ENCODE measurements at places on chromosomes 2 and 18. TPM values are rescaled to one million over a fixed set of nuclear protein-coding genes. Genes with fewer than 3 reads are reported as not detected.

LIMS4 gene
- total RNA-seq: 10.8 TPM

GPR39 gene
- total RNA-seq: 5.3 TPM

EDAR gene
- 0.68 TPM for total RNA-seq

CCDC148 gene
- total RNA-seq: 1.5 TPM

KCNE4 gene
- total RNA-seq: 1.0 TPM

C1GALT1C1L gene
- total RNA-seq: 0.91 TPM

RNF144A gene
- 27.9 TPM for total RNA-seq

ACMSD gene
- total RNA-seq: not detected

- no peak overlapping the region for H3K27ac ChIP-seq
- no peaks in the 10 kb centered on the region for H3K36me3 ChIP-seq
- DNase-seq: no peak
- no peak overlapping the region for H3K4me3 ChIP-seq
- H3K4me1 ChIP-seq: no peaks in the 10 kb centered on the region
- no peaks in the 10 kb centered on the region for H3K27me3 ChIP-seq
Observed at GRCh38 chr2:213315168-213315876, 31.1 kb downstream of the SPAG16 start.

DNA sequence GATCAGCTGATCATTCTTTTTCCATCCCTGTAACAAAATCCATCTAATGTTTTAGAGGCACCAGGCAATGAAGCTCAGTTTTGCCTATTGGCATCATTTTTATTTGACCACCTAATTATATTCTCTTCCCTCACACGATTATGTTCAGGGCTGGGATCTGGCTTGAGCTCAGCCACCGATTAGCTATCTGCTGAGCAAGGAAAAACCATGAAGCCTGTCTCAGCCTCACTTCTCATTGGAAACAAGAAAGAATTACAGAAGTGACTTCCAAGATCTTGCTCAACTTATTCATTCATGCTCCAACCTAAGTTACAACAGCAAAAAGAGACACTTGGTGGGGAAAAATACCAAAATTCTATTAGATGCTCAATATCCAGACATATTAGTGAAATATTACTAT is 139.0 kb upstream of the SH3BP4 start:
- H3K27ac ChIP-seq: no peak overlapping the region
- H3K4me3 ChIP-seq: no peak overlapping the region
- H3K4me1 ChIP-seq: no peaks in the 10 kb centered on the region
- H3K27me3 ChIP-seq: peaks cover 2% of the 10 kb centered on the region
- no peak for DNase-seq

DNA sequence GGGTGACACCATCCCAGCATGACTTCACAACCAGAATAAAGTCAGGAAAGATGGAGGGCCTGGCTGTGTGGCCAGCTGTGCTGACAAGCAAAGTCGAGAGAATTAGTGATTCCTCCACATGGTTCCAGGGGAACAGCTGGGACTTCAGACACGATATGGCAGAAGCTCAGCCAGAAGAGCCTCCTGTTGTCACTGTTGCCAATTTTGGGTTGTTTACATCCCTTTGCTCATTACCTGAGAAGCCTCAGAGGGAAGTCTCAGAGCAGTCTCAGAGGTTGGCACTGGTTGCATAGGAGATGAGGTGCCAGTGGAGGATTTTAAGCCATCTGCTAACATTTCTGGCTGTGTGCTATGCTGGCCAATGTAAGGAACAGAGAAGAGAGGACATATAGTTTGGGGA is 16.0 kb downstream of the LINC00305 start:
- no peak overlapping the region for H3K27ac ChIP-seq
- H3K27me3 ChIP-seq: no peaks in the 10 kb centered on the region

DNA sequence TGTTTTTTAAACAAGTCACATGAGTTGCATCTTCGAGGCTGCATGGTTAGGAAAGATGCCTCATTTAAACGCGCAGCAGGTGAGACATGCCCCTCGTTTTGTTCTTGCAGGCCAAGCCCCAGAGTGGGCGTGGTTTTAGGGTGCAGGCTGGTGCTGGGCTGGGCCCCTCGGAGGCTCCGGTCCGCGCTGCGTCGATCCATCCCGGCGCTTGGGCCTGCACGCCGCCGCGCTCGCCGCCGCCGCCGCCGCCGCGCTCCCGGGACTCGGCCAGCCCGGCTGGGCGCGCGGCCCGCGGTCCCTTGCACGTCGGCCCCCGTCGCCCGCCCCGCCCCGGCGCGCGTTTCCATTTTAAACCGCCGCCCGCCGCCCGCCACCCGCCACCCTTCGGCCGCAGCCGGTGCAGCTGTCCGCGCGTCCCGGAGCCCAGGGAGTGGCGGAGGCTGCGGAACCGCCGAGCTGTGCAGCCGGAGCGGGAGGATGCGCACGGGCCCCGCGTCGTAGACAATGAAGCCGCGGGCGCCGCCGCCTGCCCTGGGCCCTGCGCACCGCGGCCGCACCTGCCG is 175.5 kb downstream of the AGAP1 start:
- no peaks in the 10 kb centered on the region for H3K36me3 ChIP-seq
- H3K27ac ChIP-seq: no peak overlapping the region
- DNase-seq: peak; percentile 30
- peak overlapping the region; percentile 50 for H3K4me3 ChIP-seq

- H3K27ac ChIP-seq: no peak overlapping the region
- no peak for DNase-seq
- H3K36me3 ChIP-seq: no peaks in the 10 kb centered on the region
- no peaks in the 10 kb centered on the region for H3K4me1 ChIP-seq
- H3K4me3 ChIP-seq: no peak overlapping the region
Observed at GRCh38 chr2:23465936-23466335, 81.0 kb downstream of the KLHL29 start.

GRCh38 chr2:70261501-70261900 is 3.6 kb downstream of the PCYOX1 start:
- H3K27ac ChIP-seq: no peak overlapping the region
- H3K36me3 ChIP-seq: no peaks in the 10 kb centered on the region
- H3K27me3 ChIP-seq: no peaks in the 10 kb centered on the region
- H3K4me1 ChIP-seq: peaks cover 18% of the 10 kb centered on the region
- H3K4me3 ChIP-seq: no peak overlapping the region
- DNase-seq: no peak

GRCh38 chr2:5449867-5450266 is 242.3 kb upstream of the SOX11 start:
- no peak overlapping the region for H3K27ac ChIP-seq
- no peaks in the 10 kb centered on the region for H3K4me1 ChIP-seq
- DNase-seq: no peak

DNA sequence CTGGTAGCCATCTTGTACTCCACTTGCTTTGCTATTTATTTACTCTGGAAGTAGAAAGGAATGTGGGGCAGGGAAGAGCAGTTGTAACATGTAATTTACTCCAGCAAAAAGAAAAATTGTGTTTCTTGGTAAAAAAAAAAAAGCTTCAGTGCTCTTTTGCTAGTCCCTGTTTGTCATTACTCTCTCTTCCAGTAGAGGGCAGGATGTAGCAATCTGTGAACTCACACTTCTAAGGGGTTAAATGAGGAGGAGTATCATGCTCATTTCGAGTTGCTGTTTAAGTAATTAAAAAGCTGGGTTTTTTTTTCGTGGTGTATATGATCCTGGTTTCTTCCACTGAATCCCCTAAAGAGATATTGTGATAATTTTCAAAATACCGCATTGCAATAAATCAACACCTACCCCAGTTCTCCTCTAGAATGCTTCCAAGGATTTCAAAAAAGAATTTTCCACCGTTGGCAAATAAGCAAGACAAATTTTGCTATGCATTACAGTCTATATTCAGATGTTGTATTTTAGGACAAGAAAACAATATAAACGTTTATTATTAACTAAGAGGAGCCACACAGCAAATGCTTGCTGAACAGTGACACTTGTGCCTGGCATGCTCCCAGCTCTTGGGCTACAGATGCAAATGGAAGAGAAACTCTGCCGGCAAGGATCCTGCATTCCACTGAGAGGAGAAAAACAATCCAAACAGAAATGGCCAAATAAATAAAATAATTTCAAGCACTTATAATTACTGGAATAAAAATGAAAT is 261.6 kb downstream of the ASXL3 start:
- H3K4me1 ChIP-seq: peaks cover 3% of the 10 kb centered on the region
- H3K27me3 ChIP-seq: no peaks in the 10 kb centered on the region
- no peak overlapping the region for H3K27ac ChIP-seq

DNA sequence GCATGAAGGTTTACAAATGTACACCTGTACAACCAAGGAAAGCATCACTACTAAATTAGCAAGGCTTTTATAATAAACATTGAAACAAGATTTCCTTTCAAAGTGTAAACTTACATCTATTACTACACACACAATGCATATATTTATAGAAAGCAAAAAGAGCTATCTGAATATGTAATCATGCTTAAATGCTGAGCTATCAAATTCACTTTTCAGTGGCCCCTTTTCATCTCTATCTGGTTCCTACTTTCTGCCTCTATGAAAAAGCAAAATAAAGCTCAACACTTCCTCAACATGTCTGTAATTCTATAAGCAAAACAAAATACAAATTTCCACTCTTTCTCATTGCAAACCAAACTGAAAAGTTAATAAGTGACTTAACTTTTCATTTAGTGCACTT is 25.5 kb upstream of the SDC1 start:
- no peak overlapping the region for H3K4me3 ChIP-seq
- DNase-seq: no peak
- H3K27me3 ChIP-seq: no peaks in the 10 kb centered on the region
- peaks cover 8% of the 10 kb centered on the region for H3K36me3 ChIP-seq
- no peaks in the 10 kb centered on the region for H3K4me1 ChIP-seq
- H3K27ac ChIP-seq: no peak overlapping the region

DNA sequence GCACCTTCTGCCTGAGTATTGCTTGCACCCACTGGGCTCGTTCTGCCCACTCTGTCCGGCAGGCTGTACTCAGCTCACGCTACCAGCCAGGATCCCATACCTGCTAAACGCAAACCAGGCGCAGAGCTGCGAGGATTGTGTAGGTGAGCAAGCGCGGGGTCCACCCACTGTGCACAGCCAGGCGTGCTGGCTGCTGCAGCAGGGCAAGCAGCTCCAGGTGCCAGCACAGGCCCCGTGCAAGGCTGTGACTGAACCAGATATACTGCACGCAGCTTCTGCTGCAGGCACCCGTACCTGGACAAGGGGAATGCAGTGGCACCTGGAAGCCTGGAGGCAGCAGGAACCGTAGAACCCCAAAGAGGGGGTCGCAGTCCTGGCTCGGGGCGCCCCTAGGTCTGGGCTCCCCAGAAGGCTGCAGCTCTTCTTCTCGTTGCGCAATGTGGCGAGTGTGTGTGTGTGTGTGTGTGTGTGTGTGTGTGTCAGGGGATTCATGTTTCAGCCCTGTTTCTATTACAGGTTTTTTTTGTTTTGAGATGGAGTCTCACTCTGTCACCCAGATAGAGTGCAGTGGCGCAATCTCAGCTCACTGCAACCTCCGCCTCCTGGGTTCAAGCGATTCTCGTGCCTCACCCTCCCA is 46.1 kb upstream of the RAB1A start:
- no peak overlapping the region for H3K27ac ChIP-seq
- H3K4me3 ChIP-seq: no peak overlapping the region
- no peaks in the 10 kb centered on the region for H3K4me1 ChIP-seq
- no peak for DNase-seq
- H3K36me3 ChIP-seq: no peaks in the 10 kb centered on the region
